ENCODE measurements at places on chromosomes 1 and 21. TPM values are rescaled to one million over a fixed set of nuclear protein-coding genes. Genes with fewer than 3 reads are reported as not detected.
A peak's percentile ranks its signal among the peaks of the same experiment; 100 is the strongest.

The NRAS gene
- total RNA-seq: 11.9 TPM

- H3K4me1 ChIP-seq: no peaks in the 10 kb centered on the region
- H3K27ac ChIP-seq: no peak overlapping the region
- no peaks in the 10 kb centered on the region for H3K36me3 ChIP-seq
- no peak overlapping the region for H3K4me3 ChIP-seq
Measured at GRCh38 chr21:45574691-45575090, 32.5 kb upstream of the SLC19A1 start.

- H3K36me3 ChIP-seq: no peaks in the 10 kb centered on the region
- no peak overlapping the region for H3K27ac ChIP-seq
- H3K27me3 ChIP-seq: no peaks in the 10 kb centered on the region
- no peak for DNase-seq
Measured at GRCh38 chr1:115781343-115781742, 12.8 kb upstream of the CASQ2 start.

GRCh38 chr1:1217621-1218523 lies 3.9 kb upstream of the TNFRSF4 start:
- peaks cover 60% of the 10 kb centered on the region for H3K36me3 ChIP-seq
- H3K4me1 ChIP-seq: peaks cover 23% of the 10 kb centered on the region
- no peaks in the 10 kb centered on the region for H3K27me3 ChIP-seq
- H3K27ac ChIP-seq: no peak overlapping the region
- H3K4me3 ChIP-seq: no peak overlapping the region
- DNase-seq: no peak

DNA sequence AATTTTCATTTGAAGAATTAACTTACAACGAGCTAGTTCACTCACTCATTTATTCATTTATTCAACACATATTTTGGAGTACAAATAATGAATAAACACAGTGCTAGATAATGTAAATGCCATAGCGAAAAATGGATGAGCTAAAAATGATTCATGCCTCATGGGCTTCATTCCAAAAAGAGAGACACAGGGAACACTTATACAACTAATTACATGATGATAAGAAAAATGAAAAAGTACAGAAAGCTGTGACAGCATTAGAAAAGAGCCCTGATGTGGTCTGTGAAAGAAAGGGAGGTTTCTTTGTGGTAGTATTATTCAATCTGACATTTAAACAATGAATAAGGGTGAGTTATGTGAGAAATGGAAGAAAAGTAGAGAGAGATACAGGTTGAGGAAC lies 726.4 kb downstream of the AMY1C start:
- no peaks in the 10 kb centered on the region for H3K4me1 ChIP-seq
- no peak for DNase-seq
- no peaks in the 10 kb centered on the region for H3K36me3 ChIP-seq
- no peaks in the 10 kb centered on the region for H3K27me3 ChIP-seq

GRCh38 chr1:44405798-44406736 lies 1.0 kb downstream of the RNF220 start:
- H3K4me1 ChIP-seq: peaks cover 37% of the 10 kb centered on the region
- peak overlapping the region; percentile 27 for H3K4me3 ChIP-seq
- H3K27me3 ChIP-seq: peaks cover 42% of the 10 kb centered on the region
- no peak for DNase-seq
